Progenitor cell of endocrine pancreas (in vitro differentiated cells): ENCODE measurements at places on chromosomes 7 and 10. TPM values are rescaled to one million over a fixed set of nuclear protein-coding genes. Genes with fewer than 3 reads are reported as not detected.

TSPAN12 gene
- total RNA-seq: 23.2 and 25.3 TPM in 2 replicates

DNAJC1 gene
- total RNA-seq: 28.5 and 29.1 TPM in 2 replicates

EBLN1 gene
- total RNA-seq: not detected in 2 replicates

AEBP1 gene
- total RNA-seq: 52.2 and 57.5 TPM in 2 replicates

FANK1 gene
- total RNA-seq: 2.5 and 3.2 TPM in 2 replicates

SPAM1 gene
- not detected in 2 replicates for total RNA-seq

SORCS1 gene
- 13.6 and 14.1 TPM in 2 replicates for total RNA-seq

PLEKHA1 gene
- total RNA-seq: 44.0 and 44.3 TPM in 2 replicates

DNA sequence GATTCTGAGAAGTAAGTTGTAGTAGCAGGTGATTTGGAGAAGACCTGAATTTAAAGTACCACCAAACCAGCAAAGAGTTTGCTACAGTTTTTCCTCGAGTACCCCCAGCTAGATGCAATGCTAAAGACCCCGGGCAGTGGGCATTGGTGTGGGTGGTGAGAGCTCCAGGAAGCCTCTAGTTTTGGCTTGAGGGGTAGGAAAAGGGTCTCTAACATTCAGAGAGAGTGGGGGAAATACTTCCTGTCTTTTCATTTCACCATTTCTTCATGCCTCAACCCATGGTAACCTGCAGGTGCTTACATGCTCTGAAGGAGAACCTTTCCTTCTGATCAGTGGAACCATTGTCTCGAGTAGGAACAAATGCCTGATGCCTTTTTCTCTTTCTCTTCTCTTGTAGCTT is 352.2 kb downstream of the CALN1 start:
- no peaks in the 10 kb centered on the region for H3K4me1 ChIP-seq
- DNase-seq: no peak
- no peak overlapping the region for H3K27ac ChIP-seq

- no peak for DNase-seq
- peaks cover 38% of the 10 kb centered on the region for H3K36me3 ChIP-seq
- H3K4me3 ChIP-seq: no peak overlapping the region
- H3K4me1 ChIP-seq: no peaks in the 10 kb centered on the region
- no peak overlapping the region for H3K27ac ChIP-seq
Observed at GRCh38 chr7:158759749-158760444, 55.3 kb upstream of the NCAPG2 start.

GRCh38 chr10:122541541-122542002 is 19.0 kb upstream of the DMBT1 start:
- H3K4me3 ChIP-seq: no peak overlapping the region
- H3K4me1 ChIP-seq: no peaks in the 10 kb centered on the region
- no peaks in the 10 kb centered on the region for H3K36me3 ChIP-seq
- peaks cover 38% of the 10 kb centered on the region for H3K27me3 ChIP-seq

- no peaks in the 10 kb centered on the region for H3K36me3 ChIP-seq
- no peak overlapping the region for H3K4me3 ChIP-seq
- no peak for DNase-seq
- H3K27ac ChIP-seq: no peak overlapping the region
- peaks cover 13% of the 10 kb centered on the region for H3K4me1 ChIP-seq
Observed at GRCh38 chr7:131538071-131538812, 18.2 kb downstream of the PODXL start.

DNA sequence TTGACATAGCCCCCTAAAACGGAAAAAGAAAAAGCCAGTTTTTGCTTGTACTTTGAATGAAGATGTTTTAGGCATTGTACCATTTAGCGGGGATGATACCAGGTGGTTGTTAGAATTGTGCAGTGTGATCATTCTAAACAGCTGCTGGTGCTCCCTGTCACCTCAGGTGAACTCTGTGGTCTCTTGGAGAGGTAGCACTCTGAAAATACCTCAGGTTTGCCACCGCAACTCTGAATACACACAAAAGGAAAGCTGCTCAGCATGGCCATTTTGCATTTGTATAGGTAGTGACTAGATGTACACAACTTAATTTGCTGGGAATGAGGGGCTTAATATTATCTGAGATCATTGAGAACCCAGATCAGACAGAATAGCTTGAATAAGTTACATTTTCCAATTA is 52.6 kb downstream of the PLEKHA8 start:
- H3K27me3 ChIP-seq: no peaks in the 10 kb centered on the region
- H3K4me1 ChIP-seq: peaks cover 10% of the 10 kb centered on the region
- peaks cover 18% of the 10 kb centered on the region for H3K36me3 ChIP-seq
- no peak for DNase-seq

- no peaks in the 10 kb centered on the region for H3K36me3 ChIP-seq
- no peak overlapping the region for H3K4me3 ChIP-seq
- H3K4me1 ChIP-seq: peaks cover 7% of the 10 kb centered on the region
- peaks cover 73% of the 10 kb centered on the region for H3K27me3 ChIP-seq
Observed at GRCh38 chr10:132044803-132045202, 20.9 kb upstream of the JAKMIP3 start.

GRCh38 chr7:27750316-27750715 is 10.4 kb downstream of the TAX1BP1 start:
- DNase-seq: no peak
- H3K36me3 ChIP-seq: peaks cover 29% of the 10 kb centered on the region
- no peak overlapping the region for H3K27ac ChIP-seq

GRCh38 chr7:887488-887820 is 11.1 kb downstream of the GET4 start:
- H3K4me1 ChIP-seq: peaks cover 8% of the 10 kb centered on the region
- H3K4me3 ChIP-seq: no peak overlapping the region
- H3K36me3 ChIP-seq: peaks cover 16% of the 10 kb centered on the region
- DNase-seq: no peak
- no peaks in the 10 kb centered on the region for H3K27me3 ChIP-seq

DNA sequence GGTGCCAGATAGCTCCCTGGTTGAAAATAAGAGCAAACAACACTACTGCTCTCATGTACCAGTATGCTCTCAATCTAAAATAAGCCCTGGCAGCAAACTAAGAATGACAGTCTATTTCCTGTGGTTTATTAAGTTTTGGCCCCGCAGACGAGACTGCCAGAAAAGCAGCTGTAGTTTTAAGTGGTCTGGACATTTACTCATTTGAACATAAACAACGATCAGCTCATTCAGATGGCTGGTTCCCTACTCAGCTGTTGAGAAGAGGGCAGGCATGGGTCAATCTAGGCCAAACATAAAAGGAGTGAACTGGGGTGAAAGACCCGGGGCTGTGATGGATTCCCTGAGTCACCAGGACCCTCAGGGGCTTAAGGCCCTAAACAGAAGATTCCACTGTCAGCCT is 4.5 kb downstream of the TRIL start:
- H3K27ac ChIP-seq: no peak overlapping the region
- DNase-seq: no peak
- H3K4me1 ChIP-seq: peaks cover 4% of the 10 kb centered on the region
- H3K36me3 ChIP-seq: no peaks in the 10 kb centered on the region

- H3K4me1 ChIP-seq: peaks cover 10% of the 10 kb centered on the region
- no peaks in the 10 kb centered on the region for H3K36me3 ChIP-seq
- DNase-seq: no peak
- H3K4me3 ChIP-seq: no peak overlapping the region
- no peak overlapping the region for H3K27ac ChIP-seq
- no peaks in the 10 kb centered on the region for H3K27me3 ChIP-seq
Observed at GRCh38 chr10:34966451-34966850, 123.7 kb downstream of the CUL2 start.
